ENCODE measurements at places on chromosomes 11 and 22. TPM values are rescaled to one million over a fixed set of nuclear protein-coding genes. Genes with fewer than 3 reads are reported as not detected.
A peak's percentile ranks its signal among the peaks of the same experiment; 100 is the strongest.

OR51A4 gene
- total RNA-seq = not detected

HORMAD2 gene
- total RNA-seq = not detected

GRCh38 chr11:65445101-65445603, 22.6 kb downstream of the NEAT1 start:
- DNase-seq = peak; percentile 15

CDC42BPG gene
- 30.5 TPM for total RNA-seq

GRCh38 chr11:128835741-128836430, 31.2 kb downstream of the KCNJ1 start:
- no peak for DNase-seq

GRCh38 chr11:107621081-107621480, 30.1 kb downstream of the ELMOD1 start:
- no peak for DNase-seq

DNA sequence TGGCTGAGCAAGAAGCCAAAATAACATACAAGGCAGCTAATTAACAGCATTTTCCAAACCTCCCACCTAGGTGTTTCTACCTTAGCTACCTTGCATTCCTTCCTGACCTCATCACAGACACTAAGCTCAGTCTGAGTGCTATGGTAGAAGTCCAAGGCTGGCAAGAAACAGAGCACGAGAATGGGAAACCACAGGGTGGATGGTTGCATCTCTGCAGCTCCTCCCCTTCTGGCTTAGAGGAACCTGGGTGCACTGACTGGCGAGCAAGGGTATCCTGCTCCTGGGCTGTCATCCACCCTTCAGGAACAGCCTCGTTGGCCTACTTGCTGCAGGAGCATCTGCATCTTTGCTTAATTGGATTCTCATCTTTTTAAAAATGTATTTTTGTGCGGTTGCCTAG, 73.1 kb upstream of the KIRREL3 start:
- no peak for DNase-seq

GRCh38 chr11:45258982-45259530, 27.1 kb downstream of the SYT13 start:
- no peak for DNase-seq

DEFB108B gene
- total RNA-seq = not detected

GRCh38 chr22:24728790-24729637, 45.5 kb downstream of the PIWIL3 start:
- DNase-seq = no peak

UBQLN3 gene
- not detected for total RNA-seq

C11orf86 gene
- not detected for total RNA-seq

DNA sequence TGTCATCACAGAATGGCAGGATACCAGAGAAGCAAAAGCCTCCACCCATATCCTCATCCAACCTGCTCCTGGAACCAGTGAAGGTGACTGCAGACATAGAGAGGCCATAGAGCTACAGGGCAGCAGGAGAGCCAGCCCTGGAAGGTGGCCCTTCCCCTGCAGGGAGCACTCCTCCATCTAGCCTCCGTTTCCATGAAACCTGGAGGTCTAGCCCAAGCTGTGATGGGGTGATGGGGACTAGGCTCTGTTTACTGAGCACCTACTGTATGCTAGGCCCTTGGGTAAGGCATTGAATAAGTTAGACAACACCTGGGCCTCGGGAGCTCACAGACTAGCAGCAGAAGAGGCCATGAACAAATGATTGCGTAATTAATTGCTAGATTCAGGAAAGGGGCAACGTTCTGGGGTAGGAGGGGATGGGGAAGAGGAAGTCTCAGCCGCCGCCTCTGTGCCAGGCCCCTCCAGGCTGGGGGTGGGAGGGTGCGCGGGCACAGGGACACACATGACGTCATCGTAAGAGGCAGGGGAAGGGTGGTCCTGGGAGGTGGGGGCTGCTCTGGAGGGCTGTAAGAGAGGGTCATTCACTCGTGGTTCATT, 784 bp upstream of the SYNGR1 start:
- no peak for DNase-seq

DNA sequence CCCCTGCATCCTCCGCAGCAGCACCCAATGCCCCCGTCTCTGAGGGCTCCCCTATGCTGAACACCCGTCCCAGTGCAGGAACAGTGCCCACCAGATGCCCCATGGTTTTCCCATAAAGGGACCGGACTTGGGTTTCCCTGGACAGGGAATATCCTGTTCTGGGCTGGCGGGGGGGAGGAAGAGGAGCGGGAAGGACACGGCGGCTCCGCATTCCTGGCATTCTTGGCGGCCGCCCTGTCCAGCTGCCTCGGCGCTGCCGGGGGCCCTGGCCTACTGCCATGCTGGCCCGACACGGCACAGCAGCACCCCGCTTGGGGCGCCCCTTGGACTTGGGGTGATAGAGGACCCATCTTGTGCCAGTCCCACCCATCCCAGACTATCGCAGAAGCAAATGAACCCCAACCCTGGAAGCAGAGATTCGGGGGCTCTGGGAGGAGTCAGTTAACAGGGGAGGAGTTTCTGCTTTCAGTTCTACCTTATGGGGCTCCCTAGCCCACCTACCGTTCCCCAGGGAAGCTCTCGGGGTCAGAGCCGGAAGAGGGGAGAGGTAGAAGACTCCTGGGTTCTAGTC, 23.7 kb upstream of the CBX7 start:
- DNase-seq = peak; percentile 78

DNA sequence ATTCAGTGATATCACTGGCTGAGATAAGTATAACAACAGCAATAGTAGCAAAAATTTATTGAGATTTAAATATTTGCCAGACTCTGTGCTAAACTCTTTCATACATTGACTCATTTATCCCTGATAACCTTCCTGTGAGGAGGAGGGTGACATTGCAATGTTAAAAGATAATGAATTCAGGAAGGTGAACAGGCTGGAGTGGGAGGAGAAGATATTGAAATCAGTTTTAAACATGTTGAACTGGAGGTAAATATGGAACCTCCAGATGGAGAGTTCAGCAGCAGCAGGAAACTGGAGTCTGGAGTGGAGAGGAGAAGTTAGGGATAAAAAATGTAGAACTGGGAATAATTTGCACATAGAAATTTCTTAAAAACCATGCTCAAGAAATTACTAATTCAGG, 142.0 kb upstream of the FAT3 start:
- no peak for DNase-seq

GRCh38 chr22:27851974-27852746, 50.6 kb upstream of the MN1 start:
- no peak for DNase-seq

DGKZ gene
- 70.2 TPM for total RNA-seq

- DNase-seq = no peak
Observed at GRCh38 chr22:44578110-44578457, 80.1 kb upstream of the RTL6 start.

- DNase-seq = no peak
Observed at GRCh38 chr11:2177076-2177475, 5.5 kb upstream of the TH start.

DNA sequence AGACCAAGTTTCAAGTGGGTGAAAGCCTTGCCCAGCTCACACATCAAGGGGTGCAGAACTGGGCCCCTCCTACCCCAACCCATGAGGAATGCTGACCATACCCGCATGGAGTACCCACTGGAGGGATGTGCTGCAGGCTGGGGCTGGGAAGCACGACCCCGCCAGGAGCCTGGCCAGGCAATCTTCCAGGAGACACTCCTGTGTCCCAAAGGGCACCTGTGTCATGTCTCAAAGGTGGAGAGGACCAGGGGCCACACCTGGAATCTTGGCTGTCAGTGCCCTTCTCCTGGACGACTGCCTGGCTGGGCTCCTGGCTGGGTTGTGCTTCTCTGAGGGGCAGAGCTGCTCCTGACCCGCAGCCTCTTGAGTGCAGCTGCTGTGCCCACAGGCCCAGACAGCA, 6.7 kb downstream of the ARAP1 start:
- no peak for DNase-seq

- DNase-seq = peak; percentile 34
Observed at GRCh38 chr11:11568651-11569229, 53.1 kb downstream of the GALNT18 start.

GRCh38 chr11:132872211-132872610, 660.1 kb downstream of the OPCML start:
- DNase-seq = no peak

- DNase-seq = no peak
Observed at GRCh38 chr11:71203681-71204080, 48.7 kb downstream of the SHANK2 start.

DNA sequence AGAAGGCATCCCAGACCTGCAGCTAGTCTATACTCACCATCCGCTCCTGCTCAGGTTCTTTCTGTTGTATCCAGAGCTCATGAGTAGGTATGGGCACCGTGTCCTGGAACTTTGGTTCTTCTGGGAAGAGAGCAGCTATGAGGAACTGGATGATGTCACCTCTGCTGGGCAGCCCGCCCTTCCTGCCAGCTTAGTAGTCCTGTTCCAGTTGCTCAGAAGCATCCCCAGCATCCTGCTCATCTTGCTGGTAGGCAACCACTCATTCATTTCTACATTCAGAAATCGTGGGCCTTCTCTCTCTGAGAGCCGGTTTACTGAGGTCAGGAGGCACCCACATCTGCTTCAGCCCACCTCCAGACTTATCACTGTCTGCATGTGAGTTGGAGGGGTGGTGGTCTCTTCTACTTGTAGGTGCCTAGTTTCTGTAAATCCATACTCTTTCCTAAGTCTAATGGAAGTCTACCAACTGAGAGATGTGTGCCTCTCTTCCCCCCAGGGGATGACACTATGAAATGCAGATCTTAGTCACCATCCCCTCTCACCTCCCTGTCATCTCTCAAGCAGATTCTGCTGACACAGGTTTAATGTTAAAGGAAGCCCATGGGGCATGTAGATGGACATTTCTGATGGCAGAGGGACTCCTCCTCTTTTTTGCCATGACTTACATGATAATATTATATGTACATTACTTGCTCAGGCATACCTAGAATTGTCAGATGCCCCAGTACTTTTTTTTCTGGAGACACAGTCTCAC, 29.6 kb upstream of the CCDC134 start:
- peak; percentile 51 for DNase-seq

- no peak for DNase-seq
Observed at GRCh38 chr11:111574373-111575225, 27.6 kb upstream of the SIK2 start.

OSBPL5 gene
- 51.5 TPM for total RNA-seq

- no peak for DNase-seq
Observed at GRCh38 chr11:31921081-31921480, 110.0 kb upstream of the PAX6 start.

DNA sequence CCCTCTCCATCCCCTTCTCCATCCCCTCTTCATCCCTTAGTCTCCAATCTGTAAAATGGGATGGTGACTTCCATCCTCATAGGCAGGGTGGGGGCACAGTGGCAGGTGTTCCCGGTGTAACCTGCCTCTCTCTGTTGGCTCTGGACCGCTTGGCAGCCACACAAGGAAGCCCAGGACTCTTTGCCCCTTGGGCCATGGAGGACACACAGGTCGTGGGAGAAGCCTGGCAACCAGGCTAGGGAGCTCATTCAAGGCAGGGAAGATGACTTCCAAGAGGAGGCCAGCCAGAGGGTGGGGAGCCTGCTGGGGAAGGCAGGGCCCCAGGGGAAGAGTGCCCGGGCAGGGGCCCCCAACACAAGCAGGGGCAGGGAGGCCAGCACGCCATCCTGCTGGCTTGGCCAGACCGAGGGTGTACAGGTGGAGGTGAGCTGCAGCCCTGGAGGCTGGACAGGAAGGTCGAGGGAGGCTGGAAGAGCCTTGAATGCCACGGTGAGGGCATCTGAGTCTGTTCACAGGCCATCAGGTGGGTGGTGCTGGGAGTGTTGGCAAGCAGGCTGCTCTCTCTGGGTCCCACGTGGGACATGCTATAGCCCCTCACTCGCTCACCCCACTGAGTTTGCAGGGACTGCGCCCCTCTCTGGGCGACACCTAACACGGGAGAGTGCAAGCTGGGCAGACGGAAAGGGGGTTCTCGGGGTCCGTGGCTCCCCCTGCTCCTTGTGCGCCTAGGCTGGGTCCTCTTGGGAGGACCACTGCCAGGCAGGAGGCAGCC, 15.5 kb upstream of the CTSD start:
- no peak for DNase-seq

Data from PC-3 (cell line).